Amniotic epithelial cell (primary cell): ENCODE measurements at places on chromosomes 16 and 17.

GRCh38 chr17:10144456-10144855 lies 54.0 kb downstream of the GAS7 start:
- DNase-seq = peak; percentile 77

GRCh38 chr16:88379694-88380040 lies 3.1 kb upstream of the ZNF469 start:
- no peak for DNase-seq

GRCh38 chr17:14351493-14351892 lies 50.6 kb downstream of the HS3ST3B1 start:
- DNase-seq = no peak

DNA sequence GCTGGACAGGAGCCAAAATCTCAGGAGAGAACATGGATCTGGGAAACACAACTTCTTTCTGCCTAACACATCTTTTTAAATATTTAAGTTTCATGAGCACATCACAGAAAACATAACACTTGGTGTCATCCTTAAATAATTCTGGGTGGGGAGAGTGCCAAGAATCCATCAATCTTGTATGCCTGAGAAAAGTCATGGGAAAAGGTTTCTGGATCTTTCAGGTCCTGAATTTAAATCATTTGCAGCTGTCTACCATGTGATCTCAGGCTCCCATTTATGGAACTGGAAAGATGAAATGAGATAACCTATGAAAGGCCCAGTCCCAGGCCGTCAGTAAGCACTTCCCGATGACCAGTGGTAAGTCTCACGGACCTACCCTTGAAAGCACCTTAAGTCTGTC lies 15.1 kb downstream of the CDH11 start:
- DNase-seq = peak; percentile 23
